ENCODE measurements at places on chromosomes 6 and 20.
A peak's percentile ranks its signal among the peaks of the same experiment; 100 is the strongest.

DNA sequence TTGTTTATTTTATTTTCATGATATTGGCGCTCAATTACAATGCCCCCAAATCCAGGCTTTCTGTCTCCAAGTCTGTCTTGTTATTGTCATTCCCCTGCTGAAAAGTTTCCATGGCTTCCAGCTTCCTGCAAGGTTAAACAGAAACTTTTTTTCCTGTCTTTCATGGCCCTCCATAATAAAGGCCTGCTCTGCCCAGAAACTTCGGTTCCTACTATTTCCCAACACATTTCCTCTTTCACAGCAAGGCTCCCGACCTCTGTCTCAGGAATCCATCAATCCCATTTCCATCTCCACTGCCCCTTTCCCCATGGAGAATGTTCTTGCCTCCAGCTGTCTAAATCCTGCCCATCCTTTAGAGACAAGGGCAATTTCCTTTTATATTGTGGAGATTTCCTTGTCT lies 365.2 kb upstream of the JARID2 start:
- DNase-seq = no peak

DNA sequence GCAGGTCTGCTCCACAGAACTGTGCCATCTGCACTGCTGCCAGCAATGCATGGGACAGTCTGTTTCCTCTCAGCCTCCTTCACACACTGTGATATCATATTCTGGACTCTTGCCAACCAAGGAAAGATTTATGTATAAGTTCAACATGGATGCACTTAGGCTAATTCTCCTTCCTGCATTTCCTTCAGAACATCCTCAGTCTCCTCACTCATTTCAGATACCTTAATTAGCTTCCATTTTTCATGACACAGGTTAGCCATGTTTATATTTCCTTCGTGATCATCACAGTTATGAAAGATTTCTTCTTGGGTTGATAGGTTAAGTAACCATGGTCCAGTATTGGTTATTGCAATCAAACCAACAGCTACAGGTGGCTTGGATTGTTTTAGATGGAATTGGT lies 46.4 kb upstream of the DDR1 start:
- no peak for DNase-seq

GRCh38 chr6:155985660-155986138 lies 530.1 kb upstream of the NOX3 start:
- DNase-seq = no peak

- no peak for DNase-seq
Observed at GRCh38 chr6:37851997-37852524, 32.5 kb downstream of the ZFAND3 start.

DNA sequence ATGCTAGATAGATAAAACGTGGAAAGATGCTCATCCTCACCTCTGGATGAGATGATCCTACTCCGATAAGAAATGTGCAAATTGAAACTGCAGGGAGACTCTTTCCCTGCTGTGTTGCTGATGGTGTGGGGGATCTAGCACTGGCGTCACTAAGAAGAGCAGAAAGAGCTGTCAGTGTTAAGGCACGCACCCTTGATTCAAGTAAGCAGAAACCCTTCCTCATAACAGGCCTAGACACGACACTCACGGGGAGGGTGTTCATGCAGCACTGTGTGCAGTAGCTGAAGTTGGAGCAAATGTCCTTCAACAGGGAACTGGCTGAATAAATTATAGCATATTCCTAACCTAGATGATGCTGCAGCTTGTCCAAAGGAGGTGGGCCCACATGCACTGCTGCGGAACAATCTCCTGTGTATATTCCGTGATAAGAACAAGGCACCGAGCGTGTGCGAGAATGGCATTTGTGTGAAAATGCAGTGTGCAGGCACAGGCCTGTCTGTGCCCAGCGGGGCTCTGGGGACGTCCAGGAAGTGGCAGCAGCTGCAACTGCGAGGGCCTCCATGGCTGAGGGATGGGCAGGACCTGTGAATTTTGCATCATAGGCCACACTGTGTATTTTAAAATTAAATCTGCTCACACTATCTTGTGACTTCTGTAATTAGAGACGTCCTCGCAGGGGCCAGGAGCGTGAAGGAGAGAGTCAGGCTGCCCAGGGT lies 64.0 kb downstream of the TCP11 start:
- DNase-seq = no peak

DNA sequence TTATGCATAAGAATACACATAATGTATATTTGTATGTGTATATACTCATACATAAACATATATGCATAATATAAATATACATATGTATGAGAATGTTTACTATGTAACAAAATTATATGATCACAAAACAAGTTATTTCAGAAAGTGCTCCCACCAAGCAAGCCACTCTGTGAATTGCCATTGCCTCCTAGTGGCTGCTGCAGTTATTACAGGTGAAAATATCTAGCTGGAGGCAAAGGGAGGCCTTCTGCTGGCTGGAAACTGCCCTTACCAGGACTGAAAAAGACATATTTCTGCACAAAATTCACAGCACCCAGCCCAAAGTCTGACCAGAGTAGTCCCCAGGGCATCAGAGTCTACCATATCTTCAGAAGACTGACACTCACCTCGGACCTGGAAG lies 14.4 kb upstream of the ADAM33 start:
- DNase-seq = no peak

DNA sequence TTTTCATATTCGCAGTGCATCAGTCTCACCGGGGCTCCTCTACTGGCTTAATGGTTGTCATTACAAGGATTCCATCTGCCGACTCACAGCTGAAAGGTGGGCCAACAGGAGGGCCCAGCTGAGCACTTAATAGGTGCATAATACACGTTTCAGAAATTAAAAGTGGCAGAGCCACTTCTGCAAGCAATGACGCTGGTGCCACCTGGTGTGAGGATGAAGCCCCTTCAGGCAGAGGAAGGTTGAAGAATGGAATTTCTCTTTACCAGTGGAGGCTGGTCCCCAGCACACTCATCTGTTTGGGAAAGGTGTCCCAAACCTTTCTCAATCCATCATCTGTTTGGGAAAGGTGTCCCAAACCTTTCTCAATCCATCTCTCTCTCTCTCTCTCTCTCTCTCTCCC lies 8.2 kb upstream of the STMND1 start:
- no peak for DNase-seq

DNA sequence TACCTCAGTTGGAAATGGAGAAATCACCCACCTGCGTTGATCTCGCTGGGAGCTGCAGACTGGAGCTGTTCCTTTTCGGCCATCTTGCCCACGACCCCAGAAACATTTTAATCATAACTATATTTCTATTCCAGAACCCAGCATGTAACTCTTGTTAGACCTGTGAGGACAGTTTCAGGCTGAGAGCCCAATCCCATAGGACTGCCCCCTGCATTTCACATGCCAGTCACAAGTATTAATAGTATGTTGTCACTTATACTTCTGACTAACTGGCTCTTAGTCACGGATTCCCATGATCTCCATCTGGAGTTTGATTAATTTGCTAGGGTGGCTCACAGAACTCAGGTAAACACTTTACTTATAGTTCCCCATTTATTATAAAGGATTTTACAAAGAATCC lies 96.0 kb upstream of the PRND start:
- DNase-seq = no peak

DNA sequence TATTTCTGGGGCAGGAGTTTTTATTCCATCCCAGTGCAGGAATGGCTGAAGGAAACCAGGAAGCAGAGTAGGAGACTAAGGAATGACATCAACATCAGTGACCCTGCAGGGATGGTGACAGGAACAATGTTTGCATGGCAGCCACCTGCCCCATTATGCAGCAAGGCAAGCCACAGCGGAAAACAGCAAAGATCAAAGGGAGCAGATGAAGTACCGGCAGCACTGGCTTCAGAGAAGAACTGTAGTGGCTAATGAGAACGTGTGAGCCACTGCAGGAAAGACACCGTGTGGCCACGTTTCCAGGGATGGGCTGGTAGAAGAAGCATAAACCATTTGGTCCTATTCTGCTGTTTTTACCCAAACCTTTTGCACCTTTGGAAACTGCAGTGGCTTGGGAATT lies 52.9 kb upstream of the TAB2 start:
- no peak for DNase-seq

GRCh38 chr20:50645253-50646068 lies 45.9 kb downstream of the RIPOR3 start:
- peak; percentile 94 for DNase-seq

GRCh38 chr20:889106-889505 lies 27.0 kb downstream of the ANGPT4 start:
- no peak for DNase-seq

- DNase-seq = no peak
Observed at GRCh38 chr20:56630506-56631317, 1.6 kb downstream of the TFAP2C start.

DNA sequence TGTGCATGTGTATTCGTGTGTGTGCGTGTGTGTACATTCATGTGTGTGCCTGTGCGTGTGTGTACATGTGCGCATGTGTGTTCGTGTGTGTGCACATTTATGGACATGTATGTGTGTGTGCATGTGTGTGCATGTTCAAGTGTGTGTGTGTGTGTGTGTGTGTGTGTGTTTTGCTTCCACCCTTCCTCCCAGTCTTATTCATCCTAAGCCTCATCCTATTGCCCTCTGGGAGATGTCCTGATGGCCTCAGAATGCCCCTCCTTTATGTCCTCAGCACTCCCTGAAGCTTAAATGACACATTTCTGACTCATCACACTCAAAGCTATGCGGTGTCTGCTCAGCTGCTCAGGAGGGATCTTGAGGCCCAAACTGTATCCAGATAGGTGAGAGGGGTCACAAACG lies 76.6 kb upstream of the CCDC167 start:
- DNase-seq = peak; percentile 40
